Astrocyte (in vitro differentiated cells and primary cell): ENCODE measurements at places on chromosomes 16 and 17. TPM values are rescaled to one million over a fixed set of nuclear protein-coding genes. Genes with fewer than 3 reads are reported as not detected.

GRCh38 chr17:32859857-32860525 lies 16.9 kb downstream of the MYO1D start:
- H3K36me3 ChIP-seq: no peaks in the 10 kb centered on the region
- no peaks in the 10 kb centered on the region for H3K27me3 ChIP-seq
- no peaks in the 10 kb centered on the region for H3K4me1 ChIP-seq
- H3K4me3 ChIP-seq: no peak overlapping the region
- no peak for DNase-seq
- H3K27ac ChIP-seq: no peak overlapping the region

DNA sequence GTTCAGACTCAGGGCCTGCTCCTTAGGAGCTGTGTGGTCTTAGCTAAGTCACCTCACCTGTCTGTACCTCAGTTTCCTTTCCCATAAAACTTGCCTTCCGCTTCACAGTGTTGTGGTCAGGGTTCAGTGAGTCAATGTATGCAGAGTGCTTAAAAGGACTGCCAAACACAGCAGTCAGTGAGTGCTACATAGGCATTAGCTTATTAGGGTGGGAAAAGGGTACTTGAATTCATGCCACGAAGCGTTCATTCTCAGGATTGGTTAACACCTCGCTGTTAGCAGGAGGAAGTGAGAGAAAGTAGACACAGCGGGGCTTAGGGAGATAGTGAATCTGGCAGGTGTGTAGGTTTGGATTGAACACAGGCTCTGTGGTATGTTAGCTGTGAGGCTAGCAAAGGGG lies 155.2 kb downstream of the SHISA9 start:
- no peak for DNase-seq
- H3K27ac ChIP-seq: no peak overlapping the region
- no peaks in the 10 kb centered on the region for H3K36me3 ChIP-seq
- no peak overlapping the region for H3K4me3 ChIP-seq

DNA sequence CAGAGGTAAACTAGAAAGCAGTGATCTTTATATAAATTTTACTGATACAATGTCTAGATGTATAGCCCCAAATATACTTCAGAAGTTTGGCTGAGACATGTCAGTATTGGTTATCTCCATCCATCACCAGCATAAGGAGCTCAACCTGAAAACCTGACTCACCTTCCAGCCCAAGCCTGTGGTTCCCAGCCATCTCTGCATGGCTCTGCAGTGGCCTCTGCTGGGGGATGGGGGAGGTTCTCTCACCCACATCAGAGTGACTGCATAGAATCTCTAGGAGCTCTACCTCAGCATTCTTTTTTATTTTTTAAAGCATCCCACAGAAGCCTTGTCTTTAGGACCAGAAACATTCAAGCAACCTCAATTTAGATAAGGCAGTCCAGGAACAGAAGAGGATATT lies 27.3 kb downstream of the USP7 start:
- no peak overlapping the region for H3K4me3 ChIP-seq
- H3K4me1 ChIP-seq: no peaks in the 10 kb centered on the region
- no peaks in the 10 kb centered on the region for H3K36me3 ChIP-seq
- H3K27me3 ChIP-seq: no peaks in the 10 kb centered on the region
- DNase-seq: peak; percentile 73
- no peak overlapping the region for H3K27ac ChIP-seq

Gene C16orf74
- total RNA-seq: 2.6 and 4.7 TPM in 2 replicates

GRCh38 chr16:27515874-27516353 lies 33.8 kb downstream of the GTF3C1 start:
- no peak for DNase-seq
- H3K4me1 ChIP-seq: peaks cover 2% of the 10 kb centered on the region
- no peak overlapping the region for H3K4me3 ChIP-seq
- peaks cover 21% of the 10 kb centered on the region for H3K36me3 ChIP-seq

DNA sequence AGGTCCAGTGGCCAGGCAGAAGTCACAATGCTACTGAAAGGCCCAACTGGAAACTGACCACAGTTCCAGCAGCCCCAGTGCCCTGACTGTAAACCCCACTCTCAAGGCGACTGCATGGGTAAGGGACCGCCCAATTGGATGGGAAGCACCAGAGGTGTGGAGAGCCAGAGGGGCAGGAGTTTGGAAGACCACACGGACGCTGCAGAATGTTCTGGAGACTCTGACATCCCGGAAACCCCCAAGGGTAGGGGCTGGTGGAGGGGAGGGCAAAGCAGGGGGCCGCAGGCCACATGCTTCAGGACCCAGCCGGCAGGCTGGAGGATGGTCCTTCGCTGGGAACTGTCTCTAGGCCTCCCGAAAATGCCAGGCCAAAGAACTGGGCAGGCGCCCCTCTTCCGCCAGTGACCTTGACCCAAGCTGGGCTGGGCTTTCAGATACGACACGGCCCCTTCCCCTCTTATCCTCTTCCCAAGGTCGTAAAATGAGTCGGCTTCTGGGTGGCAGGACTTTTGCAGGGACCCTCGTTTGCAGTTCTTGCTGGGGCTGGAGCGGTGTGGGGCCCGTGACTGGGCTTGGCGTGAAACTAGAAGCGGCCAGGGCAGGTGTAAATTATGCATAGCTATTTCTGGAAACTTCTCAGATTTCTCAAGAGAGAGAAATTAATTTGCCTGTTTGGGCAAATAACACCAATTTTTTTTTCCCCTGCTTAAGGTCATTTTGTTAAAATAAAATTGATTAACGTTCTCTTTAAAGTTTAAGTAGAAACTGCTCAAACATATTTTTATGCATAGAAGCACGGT lies 110.2 kb downstream of the C16orf78 start:
- H3K4me1 ChIP-seq: no peaks in the 10 kb centered on the region
- peaks cover 3% of the 10 kb centered on the region for H3K27me3 ChIP-seq
- no peaks in the 10 kb centered on the region for H3K36me3 ChIP-seq
- DNase-seq: no peak

- no peaks in the 10 kb centered on the region for H3K27me3 ChIP-seq
- DNase-seq: no peak
- no peak overlapping the region for H3K27ac ChIP-seq
Observed at GRCh38 chr17:40464392-40464855, 21.2 kb downstream of the IGFBP4 start.

Gene PRDM7
- total RNA-seq: not detected in 2 replicates

Gene TPSB2
- not detected in 2 replicates for total RNA-seq

- H3K4me3 ChIP-seq: no peak overlapping the region
- no peak for DNase-seq
- no peaks in the 10 kb centered on the region for H3K36me3 ChIP-seq
- no peaks in the 10 kb centered on the region for H3K4me1 ChIP-seq
- no peak overlapping the region for H3K27ac ChIP-seq
- H3K27me3 ChIP-seq: peaks cover 17% of the 10 kb centered on the region
Observed at GRCh38 chr16:2392025-2392424, 37.2 kb upstream of the CCNF start.

GRCh38 chr17:81093619-81094508 lies 58.9 kb downstream of the BAIAP2 start:
- H3K36me3 ChIP-seq: no peaks in the 10 kb centered on the region
- H3K27me3 ChIP-seq: no peaks in the 10 kb centered on the region
- H3K4me1 ChIP-seq: peaks cover 46% of the 10 kb centered on the region
- no peak overlapping the region for H3K4me3 ChIP-seq

- no peak for DNase-seq
- H3K4me3 ChIP-seq: no peak overlapping the region
- H3K27me3 ChIP-seq: no peaks in the 10 kb centered on the region
- peak overlapping the region; percentile 2 for H3K27ac ChIP-seq
- H3K36me3 ChIP-seq: peaks cover 26% of the 10 kb centered on the region
Observed at GRCh38 chr16:89536886-89537548, 23.5 kb upstream of the RPL13 start.

Gene CACNB1
- total RNA-seq: 16.6 and 16.9 TPM in 2 replicates

DNA sequence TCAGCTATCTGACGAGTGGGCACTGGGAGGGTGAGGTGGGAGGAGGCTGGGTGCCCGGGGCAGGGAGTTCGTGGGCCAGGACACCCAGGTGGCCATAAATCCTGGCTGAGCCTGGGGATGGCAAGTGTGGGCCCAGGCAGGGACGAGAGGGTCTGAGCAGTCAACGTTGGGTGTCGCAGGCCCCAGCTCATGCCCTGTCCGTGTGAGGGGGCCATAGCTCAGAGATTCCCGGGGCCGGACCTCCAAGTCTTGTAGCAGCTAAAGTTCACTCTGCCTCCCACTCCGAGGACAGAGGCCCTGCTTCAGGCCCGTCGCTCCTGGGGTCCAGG lies 34.4 kb downstream of the CTU2 start:
- no peaks in the 10 kb centered on the region for H3K4me1 ChIP-seq
- peaks cover 2% of the 10 kb centered on the region for H3K36me3 ChIP-seq
- no peak overlapping the region for H3K27ac ChIP-seq
- no peak for DNase-seq
- H3K4me3 ChIP-seq: no peak overlapping the region

DNA sequence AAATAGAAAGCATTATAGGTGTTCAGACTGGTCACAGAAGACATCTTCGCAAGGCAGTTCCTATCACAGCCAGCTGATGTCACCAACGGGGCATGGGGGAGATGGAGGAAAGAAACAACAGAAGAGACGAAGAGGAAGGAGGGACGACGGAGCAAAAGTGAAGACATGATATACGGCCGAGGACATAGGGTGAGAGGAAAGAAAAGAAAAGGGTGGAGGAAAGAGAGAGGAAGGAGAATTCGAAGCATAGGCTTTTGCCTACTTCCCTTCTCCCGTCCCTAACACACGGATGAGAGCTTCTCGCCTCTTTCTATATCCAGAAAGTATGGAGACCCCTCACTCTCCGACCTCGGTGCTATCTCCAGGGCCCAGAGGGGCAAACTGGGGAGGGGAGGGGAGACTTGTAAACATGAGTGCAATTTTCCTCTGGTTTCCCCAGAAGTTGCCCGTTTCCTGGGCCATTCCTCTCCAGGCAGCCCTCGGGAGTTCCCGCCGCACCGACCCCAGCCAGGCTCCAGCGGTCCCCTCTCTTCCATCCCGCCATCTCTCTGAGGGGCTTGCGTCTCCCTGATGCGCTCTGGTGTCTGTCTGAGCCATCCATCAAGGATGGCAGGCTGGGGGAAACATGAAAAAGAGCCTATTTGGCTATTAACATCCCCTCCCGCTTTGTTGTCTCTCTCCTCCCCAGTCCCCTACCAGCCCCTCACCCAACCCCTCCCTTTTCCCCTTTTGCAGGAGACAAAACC lies 26.0 kb downstream of the COPZ2 start:
- no peaks in the 10 kb centered on the region for H3K36me3 ChIP-seq
- H3K27me3 ChIP-seq: peaks cover 6% of the 10 kb centered on the region
- peak overlapping the region; percentile 47 for H3K4me3 ChIP-seq
- H3K27ac ChIP-seq: no peak overlapping the region
- H3K4me1 ChIP-seq: peaks cover 10% of the 10 kb centered on the region
- peak; percentile 22 for DNase-seq

DNA sequence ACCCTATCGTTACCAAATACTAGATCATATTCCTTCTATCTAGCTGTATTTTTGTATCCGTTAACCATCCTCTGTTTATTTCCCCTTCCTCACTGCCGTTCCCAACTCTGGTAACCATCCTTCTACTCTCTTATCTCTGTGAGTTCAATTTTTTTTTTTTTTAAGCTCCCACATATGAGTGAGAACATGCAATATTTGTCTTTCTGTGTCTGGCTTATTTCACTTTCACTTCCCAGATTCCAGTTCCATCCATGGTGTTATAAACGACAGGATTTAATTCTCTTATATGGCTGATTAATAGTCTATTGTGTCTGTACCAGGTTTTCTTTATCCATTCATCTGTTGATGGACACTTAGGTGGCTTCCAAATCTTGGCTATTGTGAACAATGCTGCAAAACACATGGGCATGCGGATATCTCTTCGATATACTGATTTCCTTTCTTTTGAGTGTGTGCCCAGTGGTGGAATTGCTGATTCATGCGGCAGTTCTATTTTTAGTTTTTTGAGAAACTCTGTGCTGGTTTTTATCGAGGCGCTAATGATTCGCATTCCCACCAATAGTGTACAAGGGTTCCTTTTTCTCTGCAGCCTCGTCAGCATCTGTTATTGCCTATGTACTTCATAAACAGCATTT lies 599.6 kb downstream of the TMEM114 start:
- no peaks in the 10 kb centered on the region for H3K4me1 ChIP-seq
- no peaks in the 10 kb centered on the region for H3K27me3 ChIP-seq
- no peak overlapping the region for H3K27ac ChIP-seq
- no peaks in the 10 kb centered on the region for H3K36me3 ChIP-seq

DNA sequence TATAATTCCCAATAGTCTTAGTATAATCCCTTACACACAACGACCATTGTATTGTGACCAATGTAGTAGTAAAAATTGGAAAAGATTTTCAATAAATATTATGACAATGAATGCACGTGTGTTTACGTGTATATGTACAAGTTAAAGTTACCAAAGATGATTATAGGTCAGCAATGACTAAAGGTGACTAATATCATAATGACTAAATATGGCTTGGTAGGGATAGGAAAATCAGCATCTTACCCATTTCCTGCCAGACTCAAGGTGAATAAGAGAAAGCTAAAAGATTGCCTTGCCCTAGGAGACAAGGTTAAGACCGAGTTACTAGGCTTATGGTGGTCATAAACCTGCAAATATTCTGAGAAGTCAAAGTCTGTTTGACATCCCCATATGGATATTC lies 34.4 kb downstream of the CPD start:
- no peaks in the 10 kb centered on the region for H3K36me3 ChIP-seq
- no peaks in the 10 kb centered on the region for H3K27me3 ChIP-seq
- H3K4me1 ChIP-seq: no peaks in the 10 kb centered on the region
- DNase-seq: peak; percentile 10
- H3K4me3 ChIP-seq: no peak overlapping the region

- peaks cover 6% of the 10 kb centered on the region for H3K36me3 ChIP-seq
- DNase-seq: no peak
- no peaks in the 10 kb centered on the region for H3K27me3 ChIP-seq
- H3K4me3 ChIP-seq: no peak overlapping the region
Observed at GRCh38 chr16:48361012-48361411, 24.2 kb downstream of the SIAH1 start.

DNA sequence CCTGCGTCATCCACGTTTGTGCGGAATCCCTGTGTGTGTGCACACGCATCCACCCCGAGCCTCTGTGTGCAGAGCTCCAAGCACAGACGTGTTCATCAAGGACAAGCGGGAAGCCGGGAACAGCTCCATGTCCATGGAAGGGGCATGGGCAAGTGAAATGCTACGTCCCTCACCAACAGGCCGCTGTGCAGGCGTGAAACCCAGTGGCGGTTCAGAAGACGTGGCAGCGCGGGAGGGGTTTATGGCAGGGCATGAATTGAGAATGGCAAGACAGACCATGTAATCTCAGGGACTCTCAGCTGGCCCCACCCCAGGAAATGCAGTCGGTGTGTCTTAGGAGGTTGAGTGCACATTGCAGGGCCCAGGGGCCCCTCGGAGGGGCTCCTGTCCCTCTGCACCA lies 52.7 kb downstream of the TBC1D16 start:
- no peak overlapping the region for H3K27ac ChIP-seq
- peaks cover 25% of the 10 kb centered on the region for H3K4me1 ChIP-seq
- DNase-seq: no peak

Gene TOP3A
- total RNA-seq: 28.8 and 31.0 TPM in 2 replicates

GRCh38 chr17:64148699-64149098 lies 18.8 kb upstream of the ERN1 start:
- H3K4me3 ChIP-seq: no peak overlapping the region
- no peak overlapping the region for H3K27ac ChIP-seq
- no peaks in the 10 kb centered on the region for H3K36me3 ChIP-seq
- no peak for DNase-seq
- H3K4me1 ChIP-seq: peaks cover 16% of the 10 kb centered on the region

Gene TIGD7
- total RNA-seq: 4.4 and 4.5 TPM in 2 replicates
